Activated naive CD4-positive, alpha-beta T cell treated with anti-CD3 and anti-CD28 coated beads for 36 hours (primary cell): ENCODE measurements at places on chromosomes 5 and 9. TPM values are rescaled to one million over a fixed set of nuclear protein-coding genes. Genes with fewer than 3 reads are reported as not detected.

CER1 gene
- total RNA-seq = not detected

KCNV2 gene
- not detected for total RNA-seq

CARTPT gene
- total RNA-seq = not detected

ARHGEF37 gene
- total RNA-seq = 2.0 TPM

DNA sequence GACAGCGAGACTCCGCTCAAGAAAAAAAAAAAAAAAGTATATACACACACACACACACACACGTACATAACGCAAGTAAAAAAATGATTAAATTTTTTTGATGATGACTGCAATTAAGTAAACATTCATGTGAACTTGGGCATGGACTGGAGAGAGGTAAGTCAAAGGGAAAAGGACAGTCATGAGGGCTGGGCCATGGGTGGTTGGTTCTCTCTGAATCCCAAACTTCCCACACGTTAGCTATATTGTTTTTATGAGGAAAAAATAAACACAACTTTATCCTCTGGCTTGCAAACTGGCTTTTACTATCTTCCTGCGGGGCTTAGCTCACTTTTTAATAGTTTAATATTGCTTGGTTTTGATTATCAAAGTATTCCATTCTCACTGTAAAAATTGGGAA lies 53.7 kb downstream of the GOLM1 start:
- no peak overlapping the region for H3K4me3 ChIP-seq
- no peaks in the 10 kb centered on the region for H3K27me3 ChIP-seq
- H3K4me1 ChIP-seq = no peaks in the 10 kb centered on the region
- no peak for DNase-seq
- H3K36me3 ChIP-seq = no peaks in the 10 kb centered on the region

GRCh38 chr5:61675015-61675692 lies 343.1 kb downstream of the ZSWIM6 start:
- H3K4me3 ChIP-seq = no peak overlapping the region
- DNase-seq = no peak
- no peak overlapping the region for H3K27ac ChIP-seq
- peaks cover 15% of the 10 kb centered on the region for H3K27me3 ChIP-seq
- no peaks in the 10 kb centered on the region for H3K36me3 ChIP-seq
- no peaks in the 10 kb centered on the region for H3K4me1 ChIP-seq

DNA sequence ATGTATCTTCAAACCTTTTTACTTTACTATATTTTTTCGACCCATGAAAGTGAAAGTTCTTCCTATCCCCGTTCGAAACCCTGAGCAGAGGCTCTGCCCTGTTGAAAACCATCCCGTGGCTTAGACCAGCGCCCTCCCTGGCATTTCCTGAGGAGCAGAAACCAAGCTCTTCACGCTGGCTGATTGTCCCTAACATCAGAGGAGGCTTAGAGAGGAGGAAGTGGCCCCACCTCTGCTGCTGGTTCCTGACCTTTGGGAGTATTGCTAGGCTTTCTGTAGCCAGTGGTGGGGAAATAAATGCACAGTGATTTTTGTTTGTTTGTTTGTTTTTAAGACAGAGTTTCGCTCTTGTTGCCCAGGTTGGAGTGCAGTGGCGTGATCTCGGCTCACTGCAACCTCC lies 4.2 kb upstream of the PTGES start:
- no peaks in the 10 kb centered on the region for H3K27me3 ChIP-seq
- H3K36me3 ChIP-seq = no peaks in the 10 kb centered on the region
- DNase-seq = no peak
- H3K27ac ChIP-seq = no peak overlapping the region
- peaks cover 22% of the 10 kb centered on the region for H3K4me1 ChIP-seq
- H3K4me3 ChIP-seq = no peak overlapping the region

GRCh38 chr9:36317766-36318165 lies 59.5 kb upstream of the GNE start:
- H3K27ac ChIP-seq = no peak overlapping the region
- no peaks in the 10 kb centered on the region for H3K4me1 ChIP-seq
- no peaks in the 10 kb centered on the region for H3K27me3 ChIP-seq
- no peak for DNase-seq
- H3K4me3 ChIP-seq = no peak overlapping the region
- no peaks in the 10 kb centered on the region for H3K36me3 ChIP-seq

- no peaks in the 10 kb centered on the region for H3K4me1 ChIP-seq
- no peak overlapping the region for H3K27ac ChIP-seq
- H3K4me3 ChIP-seq = no peak overlapping the region
These were observed 112.2 kb upstream of the HAND1 start for GRCh38 chr5:154590093-154590724.

GRCh38 chr5:132829742-132830435 lies 558 bp downstream of the SHROOM1 start:
- H3K36me3 ChIP-seq = no peaks in the 10 kb centered on the region
- DNase-seq = peak; percentile 79
- H3K4me1 ChIP-seq = peaks cover 4% of the 10 kb centered on the region

GRCh38 chr5:158406884-158407823 lies 548.2 kb upstream of the CLINT1 start:
- no peaks in the 10 kb centered on the region for H3K27me3 ChIP-seq
- DNase-seq = no peak
- H3K4me1 ChIP-seq = peaks cover 8% of the 10 kb centered on the region
- H3K27ac ChIP-seq = no peak overlapping the region
- H3K4me3 ChIP-seq = no peak overlapping the region

GRCh38 chr5:149667084-149667828 lies 62.9 kb upstream of the PPARGC1B start:
- no peaks in the 10 kb centered on the region for H3K4me1 ChIP-seq
- no peaks in the 10 kb centered on the region for H3K27me3 ChIP-seq
- H3K27ac ChIP-seq = no peak overlapping the region
- H3K4me3 ChIP-seq = no peak overlapping the region

- peak within 1 kb of the TSS; percentile 80 for H3K4me3 ChIP-seq
- DNase-seq = peak; percentile 68
- no peaks in the 10 kb centered on the region for H3K36me3 ChIP-seq
- H3K4me1 ChIP-seq = peaks cover 5% of the 10 kb centered on the region
- H3K27me3 ChIP-seq = peaks cover 12% of the 10 kb centered on the region
These were observed at the start of gene NCS1 for GRCh38 chr9:130172161-130172857. NCS1 (plus strand) TSS chr9:130172404; CDS start chr9:130172664, 260 bp downstream.

DNA sequence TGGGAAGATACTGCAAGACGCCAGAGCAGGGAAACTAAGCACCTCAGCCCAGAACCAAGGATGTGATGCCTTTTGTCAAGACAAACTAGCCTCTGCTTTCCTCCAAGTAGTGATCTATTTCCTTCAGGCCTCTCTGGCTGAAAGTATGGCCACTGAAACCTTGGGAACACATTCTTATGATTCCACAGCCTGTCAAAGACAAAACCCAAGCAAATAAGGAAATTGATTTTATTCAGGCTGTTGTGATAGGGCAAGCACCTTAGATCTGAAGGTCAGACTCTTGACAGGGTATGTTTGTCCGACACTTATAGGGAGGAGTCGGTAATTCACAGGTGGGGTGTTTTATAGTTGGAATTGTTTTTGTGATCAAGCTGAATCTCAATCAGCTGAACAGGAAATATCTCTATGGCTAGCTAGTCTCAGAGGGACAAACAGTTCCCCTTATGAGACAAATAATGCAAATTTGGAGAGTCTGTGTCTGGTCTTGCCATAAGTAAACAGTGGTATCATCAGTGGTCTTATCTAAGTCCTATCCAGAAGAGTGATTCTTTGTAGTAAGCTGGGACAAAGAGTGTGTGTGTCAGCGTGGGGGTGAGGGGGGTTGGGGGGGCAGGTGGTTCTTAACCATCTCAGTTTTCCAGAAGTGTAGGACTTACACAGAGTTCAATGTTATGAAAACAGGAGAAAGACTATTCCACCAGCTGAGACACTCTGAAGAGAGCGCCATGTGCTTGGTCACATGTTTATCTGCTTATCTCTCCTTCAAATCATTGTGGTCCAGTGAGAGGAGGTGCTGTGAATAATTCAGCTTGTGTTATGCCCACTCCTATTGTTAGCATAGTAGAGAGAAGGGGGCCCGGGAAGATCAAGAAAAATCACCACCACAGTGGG lies 6.7 kb upstream of the ZCCHC10 start:
- no peak overlapping the region for H3K4me3 ChIP-seq
- no peaks in the 10 kb centered on the region for H3K36me3 ChIP-seq
- H3K27me3 ChIP-seq = no peaks in the 10 kb centered on the region
- H3K27ac ChIP-seq = no peak overlapping the region
- H3K4me1 ChIP-seq = no peaks in the 10 kb centered on the region
